Activated CD4-positive, CD25-positive, alpha-beta regulatory T cell treated with anti-CD3 and anti-CD28 coated beads, Interleukin-2, amount 50 U/mL, for 16 hours (primary cell): ENCODE measurements at places on chromosomes 5 and 9.

DNA sequence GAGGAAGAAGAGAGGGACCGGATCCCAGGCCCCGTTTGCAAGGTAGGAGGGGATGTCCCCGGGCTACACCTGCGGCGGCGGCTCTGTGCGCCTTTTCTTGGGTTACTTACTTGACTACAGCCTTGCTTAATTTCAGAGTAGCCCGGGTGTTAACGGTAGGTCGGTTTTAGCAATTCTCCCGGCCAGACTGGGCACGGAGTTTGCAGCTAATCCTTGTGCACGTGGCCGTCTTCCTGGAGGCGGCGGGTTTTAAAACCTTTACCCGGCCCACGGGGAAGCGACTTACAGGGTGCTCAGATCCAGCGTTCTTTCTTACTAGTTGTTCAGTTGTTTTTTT, 313 bp downstream of the BRIX1 start:
- DNase-seq = no peak

DNA sequence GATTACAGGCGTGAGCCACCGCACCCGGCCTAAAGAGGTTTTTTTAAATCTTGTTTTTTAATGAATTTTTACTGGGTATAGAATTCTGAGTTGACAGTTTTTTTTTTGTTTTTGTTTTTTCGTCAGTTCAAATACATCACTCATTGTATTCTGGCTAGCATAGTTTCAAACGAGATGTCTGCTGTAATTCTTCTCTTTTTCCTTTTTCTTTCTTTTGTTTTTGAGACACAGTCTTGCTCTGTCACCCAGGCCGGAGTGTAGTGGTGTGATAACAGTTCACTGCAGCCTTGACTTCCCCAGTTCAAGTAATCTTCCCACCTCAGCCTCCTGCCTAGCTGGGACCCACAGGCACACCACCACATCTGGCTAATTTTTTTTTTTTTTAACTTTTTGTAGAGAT, 2.2 kb upstream of the PRRT1B start:
- no peak for DNase-seq

DNA sequence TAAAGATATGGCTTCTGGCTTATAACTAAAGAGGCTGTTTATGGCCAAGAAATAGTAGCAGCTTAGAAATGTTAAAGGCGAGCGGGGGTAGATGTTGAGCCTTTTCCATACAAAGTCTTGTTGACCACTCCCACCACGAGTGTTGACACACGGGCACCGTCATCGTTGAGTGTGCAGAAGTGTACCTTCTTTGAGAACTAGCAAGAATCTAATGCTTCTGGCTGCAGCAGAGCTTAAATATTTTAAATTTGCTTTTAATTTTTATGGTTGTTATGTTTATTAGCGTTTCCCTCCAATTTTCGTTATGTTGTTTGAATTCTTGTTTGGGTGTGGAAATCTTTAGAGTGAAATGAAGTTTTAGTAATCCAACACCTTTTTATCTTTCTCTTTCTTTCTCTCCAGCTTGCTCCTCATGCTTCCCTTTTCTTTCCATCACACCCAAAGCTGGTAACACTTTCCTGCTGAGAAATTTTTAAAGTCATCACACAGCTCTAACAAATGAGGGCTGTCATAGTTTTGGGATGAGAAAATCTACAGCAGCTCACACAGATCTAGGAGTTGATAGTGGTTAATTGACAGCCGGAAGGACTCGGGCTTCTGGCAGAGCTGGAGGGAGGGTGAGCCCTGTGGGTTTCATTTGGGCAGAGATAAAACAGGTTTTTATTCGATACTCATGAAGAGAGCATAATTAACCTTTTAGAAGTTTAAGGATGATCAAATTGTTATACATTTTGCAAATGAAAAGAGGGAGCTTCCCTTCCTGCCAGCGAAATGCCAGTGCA, 120.1 kb upstream of the ZNF608 start:
- DNase-seq = no peak

DNA sequence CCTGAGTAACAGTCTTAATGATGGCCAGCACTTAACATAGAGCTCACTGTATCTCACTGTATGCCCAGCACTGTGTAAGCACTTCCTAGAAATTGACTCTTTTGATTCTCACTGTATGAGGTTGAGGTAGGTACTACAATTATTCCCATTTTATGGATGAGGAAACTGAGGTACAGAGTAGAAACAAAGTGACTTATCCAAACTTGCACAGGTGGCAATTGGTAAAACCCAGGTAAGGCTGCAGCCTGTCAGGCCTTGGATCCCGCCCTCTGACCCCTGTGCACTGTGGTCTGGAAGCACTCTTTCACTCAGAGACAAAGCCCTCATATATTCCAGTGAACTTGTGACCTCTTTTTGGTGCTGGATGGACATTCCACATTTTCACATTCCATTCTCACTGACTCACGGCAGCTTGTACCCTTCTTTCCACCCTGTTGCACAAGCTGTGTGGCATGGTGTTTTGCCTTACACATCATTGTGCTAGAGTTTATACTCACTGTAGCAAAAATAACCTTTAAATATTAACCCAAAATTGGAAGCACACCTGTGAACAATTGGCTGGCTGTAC, 21.7 kb downstream of the ANKRD55 start:
- no peak for DNase-seq

DNA sequence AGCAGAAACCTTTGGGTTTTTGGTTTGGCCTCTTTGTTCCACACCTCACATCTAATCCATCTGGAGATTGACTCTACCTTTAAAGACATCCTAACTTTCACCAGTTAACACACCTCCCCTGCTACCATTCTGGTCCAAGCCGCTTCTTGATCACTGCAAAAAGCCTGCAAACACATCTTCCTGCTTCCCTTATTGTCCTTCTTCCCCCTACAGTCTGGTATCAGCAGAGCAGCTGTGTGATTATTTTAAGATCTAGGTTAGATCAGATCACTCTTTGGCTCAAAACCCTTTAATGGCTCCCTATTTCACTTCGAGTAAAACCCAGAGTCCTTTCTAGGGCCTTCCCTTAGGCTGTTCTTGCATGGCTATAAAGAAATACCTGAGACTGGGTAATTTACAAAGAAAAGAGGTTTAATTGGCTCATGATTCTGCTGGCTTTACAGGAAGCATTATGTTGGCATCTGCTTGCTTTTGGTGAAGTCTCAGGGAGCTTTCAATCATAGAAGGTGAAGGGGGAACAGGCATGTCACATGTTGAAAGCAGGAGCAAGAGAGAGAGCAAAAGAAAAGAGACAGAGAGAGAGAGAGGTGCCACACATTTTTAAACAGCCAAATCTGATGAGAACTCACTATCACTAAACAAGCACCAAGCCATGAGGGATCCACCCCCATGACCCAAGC, 1.5 kb upstream of the TEX10 start:
- DNase-seq = no peak
